ENCODE measurements at places on chromosomes 16 and 17.
A peak's percentile ranks its signal among the peaks of the same experiment; 100 is the strongest.

- DNase-seq: no peak
These were observed 26.0 kb downstream of the KLHDC4 start for GRCh38 chr16:87739801-87740200.

- no peak for DNase-seq
These were observed 189.0 kb upstream of the CIBAR2 start for GRCh38 chr16:85301231-85301630.

- DNase-seq: no peak
These were observed 3.2 kb downstream of the ARHGAP27 start for GRCh38 chr17:45429339-45430005.

DNA sequence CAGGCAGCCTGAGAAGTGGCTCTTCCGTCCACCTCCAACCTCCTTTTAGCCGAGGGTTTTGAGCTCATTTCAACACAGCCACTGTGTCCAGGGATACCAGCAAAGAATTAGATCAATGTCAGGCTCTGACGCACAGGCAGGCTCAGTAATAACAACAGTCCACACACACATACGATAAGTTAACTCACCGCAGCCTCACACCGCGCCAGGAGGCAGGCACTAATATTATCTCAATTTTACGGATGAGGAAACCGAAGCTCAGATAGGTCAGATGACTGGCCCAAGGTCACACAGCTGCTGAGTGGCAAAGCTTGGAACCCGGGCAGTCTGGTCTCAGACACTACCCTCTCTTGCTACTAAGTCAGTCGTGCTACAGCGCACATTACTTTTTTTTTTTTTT is 22.9 kb downstream of the ABR start:
- no peak for DNase-seq

DNA sequence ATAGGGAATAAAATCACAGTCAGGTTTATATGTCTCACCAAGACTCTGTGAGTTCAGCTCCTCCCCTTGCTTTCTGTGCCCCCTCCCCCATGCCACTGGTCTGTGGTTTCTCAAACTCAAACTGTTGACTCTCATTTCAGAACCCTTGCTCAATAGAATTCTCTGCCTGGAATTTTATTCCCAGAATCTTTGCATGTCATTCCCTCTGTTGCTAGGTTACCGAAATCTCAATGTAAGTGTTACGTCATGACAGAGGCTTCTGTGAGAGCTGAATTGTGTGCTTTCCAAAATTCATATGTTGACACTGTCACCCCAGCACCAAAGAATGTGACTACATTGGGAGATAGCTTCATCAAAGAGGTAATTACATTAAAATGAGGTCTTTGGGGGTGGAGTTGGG is 1938.8 kb downstream of the TP53TG3F start:
- DNase-seq: no peak

DNA sequence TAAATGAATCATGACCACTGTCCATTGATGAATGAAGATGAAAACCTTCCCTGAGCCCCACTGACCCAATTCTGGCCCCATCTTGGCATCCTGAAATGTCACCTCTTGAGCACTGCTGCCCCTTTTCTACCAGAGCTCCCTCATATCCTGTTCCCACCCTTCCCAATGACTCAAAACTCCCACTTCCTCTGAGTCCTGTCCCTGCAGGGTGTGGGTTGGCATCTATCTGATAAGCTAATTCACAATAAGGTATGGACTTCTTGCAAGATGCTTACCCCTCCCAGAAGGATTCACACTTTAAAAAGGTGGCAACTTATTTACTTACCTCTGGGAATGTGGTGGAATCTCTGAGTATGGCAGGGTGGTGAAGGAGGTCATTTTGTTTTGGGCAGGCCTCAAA is 13.3 kb upstream of the CSNK2A2 start:
- no peak for DNase-seq

DNA sequence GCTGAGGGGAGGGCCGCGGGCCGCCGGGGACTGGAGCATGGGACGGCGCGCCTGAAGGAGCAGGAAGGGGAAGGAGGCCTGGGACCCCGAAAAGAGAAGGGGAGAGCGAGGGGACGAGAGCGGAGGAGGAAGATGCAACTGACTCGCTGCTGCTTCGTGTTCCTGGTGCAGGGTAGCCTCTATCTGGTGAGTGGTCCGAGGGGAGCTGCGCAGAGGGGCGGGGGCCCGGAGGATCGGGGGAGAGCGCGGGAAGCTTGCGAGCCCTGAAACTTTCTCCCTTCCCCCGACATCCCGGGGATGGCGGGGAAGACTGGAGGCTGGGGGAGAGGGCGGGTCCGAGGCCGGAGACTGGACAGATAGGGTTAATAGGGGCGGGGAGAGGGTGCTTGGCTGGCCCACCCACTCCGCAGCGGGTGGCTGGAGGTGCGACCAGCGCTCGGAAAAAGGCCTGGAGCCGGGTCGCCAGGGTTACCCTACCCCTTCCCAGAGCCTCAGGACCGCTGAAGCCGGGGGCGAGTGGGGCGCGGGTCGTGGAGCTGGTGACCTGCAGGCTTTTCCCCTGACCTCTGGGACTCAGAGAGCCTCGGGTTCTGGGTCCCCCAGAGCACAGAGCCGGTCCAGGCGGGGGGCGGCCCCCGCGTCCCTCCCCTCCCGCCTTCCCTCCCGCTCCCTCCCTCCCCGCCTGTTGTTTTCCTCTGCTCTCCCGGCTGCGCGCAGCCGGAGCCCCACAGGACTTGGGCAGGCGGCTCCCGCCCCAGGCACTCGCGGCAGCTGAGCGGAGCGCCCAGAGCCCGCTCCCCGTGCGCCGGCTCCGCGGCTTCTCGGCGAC is 631 bp downstream of the NXPH3 start:
- peak; percentile 76 for DNase-seq

DNA sequence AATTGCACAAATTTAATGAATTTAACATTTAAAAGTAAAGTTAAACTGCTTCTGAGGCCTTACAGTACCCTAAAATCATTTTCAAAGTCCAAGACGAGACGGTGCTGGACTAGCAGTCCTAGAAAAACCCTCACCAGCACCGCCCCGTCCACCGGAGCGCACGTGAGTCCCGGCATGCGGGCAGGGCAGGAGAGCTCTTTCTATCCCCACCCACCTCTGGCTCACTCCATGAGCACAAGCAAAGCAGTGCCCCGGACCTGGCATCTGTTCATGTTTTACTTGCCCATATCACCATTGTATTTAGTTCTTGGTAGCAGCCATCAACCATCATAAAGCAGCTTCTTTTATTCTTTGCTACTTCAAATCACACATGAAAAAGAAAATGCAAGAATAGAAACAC is 41.7 kb downstream of the ANKRD11 start:
- DNase-seq: no peak

DNA sequence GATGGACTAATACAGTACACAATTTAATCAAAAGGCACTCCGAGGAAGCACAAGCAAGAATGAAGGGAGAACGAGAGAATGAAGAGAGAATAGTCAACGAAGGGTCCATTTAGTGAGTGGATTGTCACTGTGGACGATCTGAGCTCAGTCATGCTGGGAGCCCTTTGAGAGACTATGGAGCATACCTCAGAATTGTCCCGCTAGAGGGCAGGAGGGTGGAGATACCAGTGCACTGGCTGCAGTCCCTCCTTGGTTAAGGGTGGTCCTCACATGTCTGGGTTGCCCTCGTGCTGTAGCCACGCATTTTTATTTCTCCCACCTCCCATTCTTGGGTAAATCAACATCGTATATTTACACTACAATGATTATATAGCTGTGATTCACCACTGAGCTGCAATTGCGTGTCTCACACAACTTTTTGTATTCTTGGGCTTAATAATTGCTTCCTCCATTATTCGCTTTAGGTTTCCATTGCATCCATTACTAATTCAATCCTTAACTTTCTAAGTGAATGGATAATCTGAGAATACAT is 33.2 kb upstream of the FAM20A start:
- DNase-seq: no peak

Data from H54 (cell line).